ENCODE measurements at places on chromosomes 11 and 22. TPM values are rescaled to one million over a fixed set of nuclear protein-coding genes. Genes with fewer than 3 reads are reported as not detected.

DNA sequence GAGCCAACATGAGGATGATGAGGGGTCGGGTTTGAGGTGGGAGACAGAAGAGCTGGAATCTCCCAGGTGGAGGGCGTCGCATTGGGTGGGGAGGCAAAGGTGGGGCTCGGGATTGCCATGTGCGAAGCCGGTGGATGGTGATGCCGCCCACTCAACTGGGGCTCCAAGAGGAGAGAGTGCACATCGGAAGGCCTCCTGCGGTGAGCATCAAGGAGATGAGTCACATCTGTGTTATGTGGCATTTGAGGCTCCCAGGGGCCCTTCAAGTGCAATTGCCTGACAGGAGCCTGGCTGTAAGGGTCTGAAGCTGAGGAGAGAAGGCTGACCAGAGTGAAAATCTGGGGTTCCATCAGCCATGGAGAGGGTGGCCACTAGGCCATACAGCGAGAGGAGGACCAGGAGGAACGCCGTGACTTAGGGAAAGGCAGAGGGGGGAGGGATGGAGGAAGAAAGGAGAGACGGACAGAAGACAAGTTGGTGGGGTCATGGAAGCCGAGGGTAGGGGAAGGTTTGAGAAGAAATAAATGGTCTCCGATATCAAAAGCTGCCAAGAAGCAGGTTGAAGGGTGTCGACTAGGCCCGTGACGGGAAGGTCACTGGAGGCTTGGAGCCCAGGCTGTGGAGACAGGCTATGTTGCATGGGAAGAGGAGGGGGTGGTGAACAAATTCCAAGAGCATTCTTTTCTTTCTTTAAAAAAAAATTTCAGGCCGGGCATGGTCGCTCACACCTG, 21.3 kb downstream of the RASD2 start:
- no peak for DNase-seq
- H3K4me1 ChIP-seq, result peaks cover 19% of the 10 kb centered on the region
- no peaks in the 10 kb centered on the region for H3K36me3 ChIP-seq
- no peak overlapping the region for H3K4me3 ChIP-seq
- no peak overlapping the region for H3K27ac ChIP-seq

DNA sequence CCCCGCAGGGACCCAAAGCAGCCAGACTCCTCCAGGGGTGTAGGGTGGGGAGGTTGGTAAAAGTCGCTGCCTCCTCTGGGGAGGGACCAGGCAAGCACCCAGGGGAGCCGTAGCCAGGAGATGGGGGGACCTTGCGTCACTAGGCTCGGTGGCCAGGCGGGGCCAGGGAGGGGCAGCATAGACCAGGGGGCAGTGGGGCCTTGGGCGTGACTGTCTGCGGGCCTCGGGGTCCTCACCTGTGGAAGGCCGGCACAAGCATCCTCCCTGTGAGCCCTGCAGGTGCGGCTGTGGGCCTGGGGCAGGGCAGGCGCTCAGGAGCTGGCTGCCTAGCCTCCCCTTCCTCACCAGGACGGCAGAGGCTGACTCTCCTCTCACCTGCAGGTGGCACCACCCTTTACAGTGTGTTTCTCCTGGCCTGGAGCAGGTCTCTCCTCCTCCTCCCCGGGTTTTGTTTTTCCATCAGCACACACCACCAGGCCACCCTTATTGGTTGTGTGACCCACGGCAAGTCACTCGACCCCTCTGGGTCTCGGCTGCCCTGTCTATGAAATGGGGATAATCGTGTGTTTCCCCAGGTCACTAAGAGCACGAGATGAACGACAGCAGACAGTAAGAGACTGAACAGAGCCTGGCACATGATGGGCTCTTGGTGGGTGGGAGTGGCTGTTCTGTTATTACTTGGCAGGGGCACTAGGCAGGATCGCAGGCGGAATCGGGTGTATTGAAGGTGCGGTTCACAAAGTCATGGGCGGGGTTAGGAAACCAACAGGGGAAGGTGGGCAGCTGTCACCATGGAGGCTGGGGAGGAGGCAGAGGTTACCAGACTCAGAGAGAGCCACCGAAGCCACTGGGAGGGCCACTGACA, 52.7 kb downstream of the FLRT1 start:
- DNase-seq, result no peak
- no peaks in the 10 kb centered on the region for H3K27me3 ChIP-seq
- H3K27ac ChIP-seq, result no peak overlapping the region
- H3K4me1 ChIP-seq, result peaks cover 33% of the 10 kb centered on the region
- no peak overlapping the region for H3K4me3 ChIP-seq

The SVIP gene
- 17.0 TPM for total RNA-seq

The KLHL35 gene
- 0.17 TPM for total RNA-seq

The OR4X1 gene
- not detected for total RNA-seq

Measured in esophagus muscularis mucosa (tissue), 4 donors.